ENCODE measurements at places on chromosomes 2 and 18.
A peak's percentile ranks its signal among the peaks of the same experiment; 100 is the strongest.

- DNase-seq: no peak
Measured at GRCh38 chr18:44679914-44680272, 795 bp upstream of the SETBP1 start.

DNA sequence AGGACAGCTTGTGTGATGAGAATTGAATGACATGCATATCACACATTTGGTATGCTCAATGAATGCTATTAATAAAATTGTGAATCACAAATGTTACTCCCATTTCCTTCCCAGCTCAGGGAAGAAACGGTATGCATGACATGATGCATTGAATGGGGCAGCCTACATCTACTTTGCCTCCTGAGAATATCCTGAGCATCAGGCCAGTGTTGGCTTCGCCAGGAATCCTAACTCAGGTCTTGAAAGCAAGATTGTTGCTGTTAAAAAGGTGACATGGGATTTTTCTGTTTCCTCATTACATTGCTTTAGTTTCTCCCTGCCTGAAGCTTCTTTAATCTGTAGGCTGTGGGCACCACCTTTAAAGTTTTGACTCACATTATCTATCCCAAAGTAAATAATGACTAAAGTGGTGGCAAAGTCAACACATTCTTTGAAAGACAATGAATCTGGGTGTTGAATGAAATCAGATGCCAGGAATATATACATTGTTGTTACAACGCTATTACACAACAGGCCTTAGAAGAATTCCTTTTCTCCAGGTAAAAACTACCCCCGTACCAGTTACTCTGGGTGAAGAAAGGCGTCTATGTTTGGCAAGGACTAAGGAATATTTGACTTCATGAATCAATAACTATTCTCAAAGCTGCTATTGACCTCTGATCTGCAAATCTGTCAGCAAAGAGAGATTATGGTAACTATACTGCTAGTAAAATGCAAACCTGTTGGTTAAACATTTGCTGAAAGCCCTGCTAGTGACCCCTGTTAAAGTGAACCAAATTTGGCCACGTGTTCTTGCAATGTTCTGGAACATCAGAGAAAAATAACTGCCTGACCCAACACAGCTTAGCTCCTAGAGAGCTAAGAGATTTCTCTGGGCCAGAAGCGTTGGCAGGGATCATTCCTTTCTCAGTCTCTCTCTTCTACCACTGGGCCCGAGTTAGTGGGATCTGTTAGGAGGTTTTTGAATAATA is 30.5 kb upstream of the NEDD4L start:
- no peak for DNase-seq

- DNase-seq: no peak
Measured at GRCh38 chr18:42287047-42287446, 332.0 kb downstream of the PIK3C3 start.

GRCh38 chr2:68196120-68196716 is 38.5 kb downstream of the PNO1 start:
- DNase-seq: peak; percentile 7

- no peak for DNase-seq
Measured at GRCh38 chr2:45168711-45169338, 159.6 kb upstream of the SIX2 start.

- no peak for DNase-seq
Measured at GRCh38 chr2:6314218-6314960, 551.3 kb downstream of the CMPK2 start.

- DNase-seq: peak; percentile 47
Measured at GRCh38 chr18:48446582-48447225, 37.5 kb upstream of the ZBTB7C start.

- no peak for DNase-seq
Measured at GRCh38 chr2:209074711-209075110, 349.1 kb upstream of the MAP2 start.

DNA sequence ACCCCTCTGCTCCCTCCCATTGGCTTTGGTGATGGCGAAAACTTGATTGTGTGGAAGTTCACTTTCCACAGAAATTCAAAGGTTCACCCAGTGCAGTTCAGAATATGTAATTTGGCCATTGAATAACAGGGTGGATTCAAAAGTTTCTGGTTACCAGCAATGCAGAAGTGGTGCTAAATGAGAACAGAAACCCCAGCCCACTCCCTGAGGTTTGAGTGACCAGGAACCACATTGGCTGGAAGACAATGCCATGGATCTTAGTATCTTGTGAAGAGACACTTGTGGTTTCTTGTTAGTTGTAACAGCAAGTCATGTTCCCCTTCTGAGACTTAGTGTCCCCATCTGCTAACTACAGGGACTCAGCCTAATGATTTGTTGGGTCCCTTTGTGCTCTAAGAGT is 49.8 kb downstream of the QPCT start:
- no peak for DNase-seq

DNA sequence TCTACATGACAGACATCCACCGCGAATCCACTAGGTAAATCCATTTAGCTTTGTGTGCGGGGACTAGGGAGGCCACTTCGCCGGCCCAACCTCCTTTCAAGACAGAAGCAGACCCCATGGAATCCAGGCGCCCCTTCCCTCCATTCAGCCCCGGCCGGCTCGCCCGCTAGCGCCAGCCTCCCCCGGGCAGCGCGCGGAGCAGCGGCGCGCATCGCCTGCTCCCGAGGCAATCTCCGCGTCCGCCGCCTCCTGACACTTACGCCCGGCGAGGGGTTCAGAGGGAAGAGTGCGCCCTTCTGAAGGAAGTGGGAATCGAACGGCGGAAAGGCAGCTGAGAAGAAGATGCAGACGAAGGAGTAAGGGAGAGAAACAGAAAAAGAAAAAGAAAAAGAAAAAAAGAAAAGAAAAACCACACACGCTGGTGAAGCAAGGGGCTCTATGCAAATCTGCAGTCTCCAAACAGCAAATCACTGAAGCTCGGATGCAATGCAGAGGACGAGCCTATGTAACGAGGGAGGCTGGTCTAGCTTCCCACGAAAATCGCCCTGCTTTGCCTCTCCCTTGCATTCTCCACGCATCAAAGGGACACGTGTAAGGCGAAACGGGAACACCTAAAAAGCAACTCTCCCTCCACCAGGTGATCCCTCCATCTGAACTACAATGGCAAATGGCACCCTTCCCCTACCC is 684.4 kb downstream of the NRXN1 start:
- DNase-seq: no peak
